ENCODE measurements at places on chromosomes 4 and X.

GRCh38 chrX:136812286-136812685 is 31.6 kb upstream of the ARHGEF6 start:
- no peak for DNase-seq

- no peak for DNase-seq
These were observed 30.2 kb upstream of the SYTL5 start for GRCh38 chrX:37976153-37976552.

DNA sequence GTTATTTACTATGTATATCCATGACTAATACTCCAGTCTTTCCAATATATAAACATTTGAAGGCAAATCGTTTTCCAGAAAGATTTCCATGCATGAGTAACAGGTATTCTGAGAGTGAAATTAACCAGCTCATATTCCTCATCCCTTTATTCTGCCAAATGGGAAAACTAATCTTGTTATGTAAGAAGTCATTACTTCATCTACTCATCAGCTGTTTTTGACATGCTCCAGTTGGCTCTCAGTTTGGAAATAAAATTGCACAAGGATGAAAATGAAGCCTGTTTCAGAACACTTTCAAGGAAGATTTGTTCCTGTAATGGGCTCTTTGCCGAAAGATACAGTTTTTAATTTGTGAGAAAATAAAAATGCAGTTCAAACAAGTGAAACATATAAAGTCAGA is 121.9 kb downstream of the KCTD8 start:
- no peak for DNase-seq

DNA sequence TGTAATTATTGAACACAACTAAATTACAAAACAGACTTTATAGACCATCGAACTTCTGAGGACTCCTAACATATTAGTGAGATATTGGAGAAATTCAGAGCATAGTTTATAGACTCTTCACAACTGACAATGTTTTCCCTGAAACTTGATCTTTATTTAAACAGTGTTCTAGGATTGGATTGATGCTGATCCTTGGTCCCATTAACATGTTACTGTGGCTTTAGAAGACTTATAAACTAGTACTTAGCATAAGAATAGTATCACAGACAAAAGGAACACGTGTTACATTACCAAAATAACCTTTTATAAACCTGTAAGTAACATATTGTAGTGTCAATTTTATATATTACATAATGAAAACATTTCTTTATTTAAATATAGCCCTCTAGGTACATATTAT is 689.6 kb downstream of the CCSER1 start:
- no peak for DNase-seq

DNA sequence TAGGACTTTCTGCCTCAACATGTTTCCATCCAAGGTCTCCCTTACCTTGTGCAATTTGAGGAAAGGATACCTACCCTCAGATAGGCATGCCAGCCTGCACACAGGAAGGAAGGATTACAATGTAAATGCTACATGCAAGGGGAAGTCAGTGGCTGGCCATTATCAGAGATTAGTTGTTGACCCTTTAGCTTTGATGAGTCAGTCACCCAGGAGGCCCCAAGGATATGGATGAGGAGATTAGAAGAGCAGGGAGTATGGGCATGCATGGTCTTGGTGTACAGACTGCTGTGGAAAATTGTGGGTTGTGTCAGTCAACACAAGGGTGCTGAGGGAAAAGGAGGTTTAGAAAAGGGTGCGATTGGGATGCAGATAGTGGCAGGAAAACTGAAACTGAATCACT is 92.0 kb downstream of the GUCY2F start:
- no peak for DNase-seq

GRCh38 chrX:133786382-133786781 is 199.0 kb downstream of the GPC3 start:
- no peak for DNase-seq

DNA sequence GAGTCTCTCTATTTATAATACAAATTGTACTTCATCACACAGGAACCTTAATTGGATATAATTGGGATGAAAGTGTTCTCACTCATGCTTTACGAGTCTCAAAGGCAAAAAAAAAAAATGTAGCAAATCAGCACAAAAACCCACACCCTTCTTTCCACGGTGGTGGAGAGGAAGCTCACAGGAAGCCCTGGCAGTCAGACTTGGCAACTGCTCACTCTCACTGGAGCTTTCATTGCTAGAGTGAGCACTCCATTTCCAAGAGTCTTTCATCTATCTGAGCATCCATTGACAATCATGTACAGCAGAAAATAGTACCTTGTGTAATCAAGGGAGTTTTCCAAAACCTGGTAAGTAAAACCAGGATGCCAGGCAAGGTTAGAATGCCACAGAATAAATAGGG is 2159.4 kb upstream of the AGA start:
- no peak for DNase-seq

GRCh38 chrX:77640702-77641101 is 145.3 kb downstream of the ATRX start:
- DNase-seq = no peak

DNA sequence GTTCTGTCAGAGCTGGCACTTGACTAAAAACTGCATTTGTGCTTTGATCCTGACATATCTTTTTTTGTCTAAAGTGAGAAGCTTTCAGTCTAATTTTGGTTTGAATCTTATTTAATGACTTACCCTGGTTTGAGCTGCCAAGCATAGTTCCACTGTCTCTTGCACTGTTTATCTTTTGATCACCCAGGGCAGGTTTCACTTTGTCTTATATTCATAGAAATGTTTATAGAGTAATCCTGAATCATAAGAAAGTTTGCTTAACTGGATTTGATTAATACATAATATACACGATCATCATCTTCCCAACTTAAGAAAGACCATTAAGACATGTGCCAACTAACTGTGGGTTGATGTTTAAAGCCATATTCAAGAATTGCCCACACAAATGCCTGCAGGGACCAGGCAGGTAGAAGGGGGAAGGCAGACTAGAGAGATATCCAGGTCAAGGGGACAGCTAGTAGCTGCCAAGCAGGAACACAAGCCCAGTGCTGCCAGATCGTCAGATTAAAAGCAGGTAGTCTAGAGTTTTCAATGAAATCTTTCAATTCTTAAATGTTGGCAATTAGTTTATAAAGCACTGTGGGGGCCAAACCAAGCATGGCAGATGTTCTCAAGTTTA is 1.9 kb downstream of the GK start:
- no peak for DNase-seq

- DNase-seq = no peak
These were observed 2305.1 kb downstream of the PCDH7 start for GRCh38 chr4:33025236-33025635.

DNA sequence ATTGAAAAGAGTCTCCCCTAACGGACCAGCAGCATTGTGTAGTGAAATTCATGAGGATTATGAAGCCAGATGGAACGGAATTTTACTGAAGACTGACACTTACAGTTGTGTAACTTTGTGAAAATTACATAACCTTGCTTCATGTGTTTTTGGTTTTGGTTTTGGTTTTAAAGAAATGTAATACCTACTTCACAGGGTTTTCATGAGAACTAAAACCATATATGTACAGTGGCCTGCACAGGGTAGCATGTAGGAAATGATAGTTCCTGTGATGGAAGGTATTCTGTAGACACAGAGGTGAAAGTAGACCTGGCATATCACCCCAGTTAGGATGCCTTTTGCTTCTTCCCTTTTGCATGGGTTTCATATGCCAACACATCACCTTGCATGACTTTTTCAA is 247.0 kb downstream of the BANK1 start:
- DNase-seq = no peak

DNA sequence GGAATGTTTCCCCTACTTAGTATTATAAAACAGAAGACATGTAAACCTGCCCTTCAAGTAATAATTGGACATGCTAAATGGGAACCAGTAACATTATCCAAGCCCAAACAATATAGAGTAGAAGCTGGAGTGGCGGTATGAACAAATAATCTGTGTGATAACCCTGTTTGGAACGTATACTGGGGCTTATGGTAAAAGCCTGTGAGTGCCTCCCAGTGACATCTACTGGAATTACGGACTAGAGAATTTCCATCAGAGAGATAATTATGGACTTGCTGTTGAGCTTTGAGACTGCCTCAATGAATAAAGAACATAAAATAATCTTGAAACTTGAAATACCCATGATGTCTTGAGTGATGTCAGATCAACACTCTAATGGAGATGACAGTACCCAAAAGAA is 406.3 kb upstream of the GRIA3 start:
- no peak for DNase-seq

DNA sequence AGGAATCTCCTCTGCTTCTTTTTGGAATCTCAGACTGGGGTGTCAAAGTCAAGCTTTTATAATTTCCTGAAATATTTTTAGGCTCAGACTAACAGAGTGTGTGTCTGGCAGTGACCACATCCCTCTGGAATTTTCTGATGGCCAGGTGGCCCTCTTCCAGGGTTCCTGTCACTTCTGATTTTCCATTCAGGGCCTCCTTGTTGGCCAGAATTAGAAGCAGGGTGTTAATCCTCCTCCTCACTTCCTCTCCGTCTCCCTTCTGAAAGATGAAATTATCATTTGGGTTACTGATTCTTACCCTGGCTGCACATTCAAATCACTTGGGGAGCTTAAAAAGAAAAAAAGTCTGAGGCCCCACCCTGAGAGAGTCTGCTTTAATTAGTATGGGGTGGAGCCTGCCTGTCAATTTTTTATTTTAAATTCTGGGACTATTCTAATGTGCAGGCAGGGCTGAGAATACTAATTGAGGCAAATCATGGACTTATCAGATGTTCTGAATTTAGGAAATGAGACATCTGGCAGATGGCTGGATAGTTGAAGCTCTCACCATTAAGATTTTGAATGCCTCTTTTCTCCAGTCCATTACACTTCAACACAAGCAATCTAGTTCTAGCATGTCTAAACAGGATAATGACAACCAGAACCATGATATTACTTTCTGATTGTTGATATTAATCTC is 43.2 kb downstream of the HAND2 start:
- DNase-seq = no peak

DNA sequence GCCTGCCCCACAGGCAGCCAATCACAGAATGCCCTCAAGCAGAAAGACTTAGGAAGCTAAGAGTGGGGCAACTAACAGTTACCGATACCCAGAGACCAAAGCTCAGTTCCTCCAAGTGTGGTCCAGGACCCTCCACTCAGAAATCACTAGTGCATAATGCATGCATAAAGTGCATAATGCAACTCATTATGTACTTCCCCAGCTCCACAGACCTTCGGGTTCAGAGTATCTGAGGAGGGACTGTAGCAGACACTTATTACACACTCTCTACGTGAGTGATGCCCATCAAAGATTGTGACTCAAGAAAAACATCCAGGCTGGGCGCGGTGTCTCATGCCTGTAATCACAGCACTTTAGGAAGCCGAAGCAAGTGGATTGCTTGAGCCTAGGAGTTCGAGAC is 328.0 kb downstream of the BCOR start:
- no peak for DNase-seq

GRCh38 chrX:130714135-130714534 is 188.9 kb downstream of the ENOX2 start:
- DNase-seq = no peak

DNA sequence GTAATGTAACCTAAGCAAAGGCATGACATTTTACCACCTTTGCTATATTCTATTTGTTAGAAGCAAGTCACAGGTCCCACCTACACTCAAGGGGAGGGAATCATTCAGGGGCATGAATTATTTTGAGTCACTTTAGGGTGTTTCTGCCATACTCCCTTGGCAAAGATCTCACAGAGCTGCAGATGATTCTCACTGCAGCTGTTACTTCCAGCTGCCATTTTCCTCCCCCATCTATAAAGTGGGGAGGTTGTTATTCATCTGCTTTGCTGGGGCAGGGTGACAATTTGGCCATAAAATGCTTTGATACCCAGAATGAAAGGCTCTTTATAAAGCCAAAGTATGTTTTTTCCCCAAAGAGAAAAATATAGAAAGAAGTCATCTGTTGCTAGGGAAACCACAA is 136.5 kb upstream of the SMIM31 start:
- DNase-seq = no peak

DNA sequence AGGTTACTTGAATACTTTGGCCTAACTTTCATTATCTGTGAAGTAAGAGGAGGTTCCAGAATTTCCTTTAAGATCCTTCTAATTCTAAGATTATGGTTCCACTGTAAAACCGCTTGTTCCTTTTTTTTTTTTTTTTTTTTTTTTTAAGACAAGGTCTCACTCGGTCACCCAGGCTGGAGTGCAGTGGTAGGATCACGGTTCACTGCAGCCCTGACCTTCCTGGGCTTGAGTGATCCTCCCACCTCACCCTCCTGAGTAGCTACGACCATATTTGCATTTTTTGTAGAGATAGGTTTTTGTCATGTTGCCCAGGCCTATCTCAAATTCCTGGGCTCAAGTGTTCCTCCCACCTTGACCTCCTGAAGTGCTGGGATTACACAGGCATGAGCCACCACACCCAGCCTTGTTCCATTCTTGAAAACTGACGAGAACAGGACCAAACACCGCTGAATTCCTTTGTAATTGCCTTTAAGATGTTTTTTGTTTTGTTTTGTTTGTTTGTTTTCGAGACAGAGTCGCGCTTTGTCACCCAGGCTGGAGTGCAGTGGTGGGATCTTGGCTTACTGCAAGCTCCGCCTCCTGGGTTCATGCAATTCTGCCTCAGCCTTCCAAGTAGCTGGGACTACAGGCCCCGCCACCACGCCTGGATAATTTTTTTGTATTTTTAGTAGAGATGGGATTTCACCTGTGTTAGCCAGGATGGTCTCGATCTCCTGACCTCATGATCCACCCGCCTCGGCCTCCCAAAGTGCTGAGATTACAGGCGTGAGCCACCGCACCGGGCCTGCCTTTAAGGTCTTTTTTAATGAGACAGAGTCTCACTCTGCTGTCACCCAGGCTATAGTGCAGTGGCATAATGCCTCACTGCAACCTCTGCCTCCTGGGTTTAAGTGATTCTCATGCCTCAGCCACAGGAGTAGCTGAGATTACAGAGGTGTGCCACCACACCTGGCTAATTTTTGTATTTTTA is 6.8 kb downstream of the PDS5A start:
- DNase-seq = no peak

DNA sequence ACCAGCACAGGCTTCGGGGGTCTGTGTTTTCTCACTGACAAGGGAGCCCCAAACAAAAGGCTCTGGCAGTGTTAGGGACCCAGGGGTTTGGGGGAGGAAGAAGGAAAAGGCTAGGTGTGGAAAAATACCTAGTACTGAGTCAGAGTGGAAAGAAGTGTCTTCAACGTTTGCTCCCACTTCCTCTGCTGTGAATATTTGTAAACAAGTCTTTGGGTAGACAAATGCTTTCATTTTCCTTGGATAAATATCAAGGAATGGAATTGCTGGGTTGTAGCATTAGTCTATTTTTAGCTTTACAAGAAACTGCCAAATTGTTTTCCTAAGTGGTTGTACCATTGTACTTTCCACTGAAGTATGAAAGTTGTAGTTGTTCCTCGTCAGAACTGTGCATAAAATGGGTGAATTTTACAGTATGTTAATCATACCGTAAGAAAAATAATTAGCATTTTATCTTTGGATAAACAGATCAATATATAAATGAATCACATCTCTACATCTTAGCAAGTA is 17.4 kb downstream of the COL4A5 start:
- DNase-seq = no peak

GRCh38 chr4:138889216-138889615 is 126.4 kb upstream of the NOCT start:
- no peak for DNase-seq

- DNase-seq = no peak
These were observed 897.5 kb upstream of the AGA start for GRCh38 chr4:178339769-178340168.

Data from ovary (tissue), 10 donors.